ENCODE measurements at places on chromosomes 7 and 10.

DNA sequence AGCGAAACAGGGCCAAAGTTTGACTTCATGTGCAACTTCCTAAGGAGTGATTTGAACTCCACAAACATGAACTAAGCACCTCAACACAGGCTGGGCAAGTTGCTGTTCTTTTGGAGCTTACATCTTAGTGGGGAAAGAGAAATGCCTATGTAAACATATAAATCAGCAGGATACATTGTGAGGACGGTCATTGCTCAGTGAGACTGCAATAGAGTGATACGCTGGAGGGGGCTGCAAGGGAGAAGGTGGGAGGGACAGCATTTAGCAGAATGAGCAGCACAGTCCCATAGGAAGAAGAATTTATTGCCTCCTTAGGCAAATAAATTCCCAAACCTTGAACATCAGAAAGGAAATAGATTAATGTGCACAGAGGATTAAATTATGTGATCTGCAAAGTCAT lies 90.0 kb downstream of the EGFR start:
- DNase-seq, result no peak

DNA sequence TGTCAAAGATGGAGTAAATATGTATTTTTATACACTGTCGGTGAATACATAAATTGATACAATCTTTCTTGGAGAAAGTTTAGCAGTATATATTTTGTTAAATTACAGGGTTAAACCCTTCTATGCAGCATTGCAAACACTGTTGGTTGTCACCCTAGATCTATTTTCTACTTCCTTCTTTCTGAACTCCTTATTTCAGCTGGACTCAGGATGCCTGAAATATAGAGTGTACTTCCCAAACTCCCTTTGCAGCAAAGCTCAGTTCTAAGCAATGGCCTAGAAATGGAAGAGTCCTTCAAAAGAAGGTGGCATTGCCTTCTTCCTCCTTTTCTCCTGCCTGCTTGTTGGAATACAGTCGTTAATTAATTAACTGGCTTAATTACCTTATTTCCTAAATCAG lies 20.6 kb downstream of the CUBN start:
- no peak for DNase-seq

- DNase-seq, result no peak
Measured at GRCh38 chr7:149321978-149322541, 60.1 kb downstream of the ZNF783 start.

DNA sequence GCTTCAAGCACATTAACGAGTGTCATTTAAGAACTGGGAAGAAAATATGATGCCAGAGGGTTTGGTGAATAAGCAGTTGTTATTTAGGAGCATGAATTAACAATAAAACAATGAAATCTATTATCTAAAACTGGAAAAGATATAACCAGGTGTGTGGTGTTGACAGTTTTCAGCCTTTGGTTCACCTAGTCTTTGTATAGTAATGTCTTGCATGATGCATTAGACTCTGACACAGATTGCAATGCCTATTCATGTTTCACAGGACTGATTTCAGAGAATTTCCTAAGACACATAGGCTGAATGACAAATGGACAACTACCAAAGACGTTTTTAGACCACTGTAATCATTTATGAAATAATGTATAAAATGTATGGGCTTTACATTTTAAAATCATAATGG lies 135.1 kb upstream of the CAV2 start:
- no peak for DNase-seq

- DNase-seq, result no peak
Measured at GRCh38 chr7:111172564-111173257, 81.8 kb downstream of the LRRN3 start.

DNA sequence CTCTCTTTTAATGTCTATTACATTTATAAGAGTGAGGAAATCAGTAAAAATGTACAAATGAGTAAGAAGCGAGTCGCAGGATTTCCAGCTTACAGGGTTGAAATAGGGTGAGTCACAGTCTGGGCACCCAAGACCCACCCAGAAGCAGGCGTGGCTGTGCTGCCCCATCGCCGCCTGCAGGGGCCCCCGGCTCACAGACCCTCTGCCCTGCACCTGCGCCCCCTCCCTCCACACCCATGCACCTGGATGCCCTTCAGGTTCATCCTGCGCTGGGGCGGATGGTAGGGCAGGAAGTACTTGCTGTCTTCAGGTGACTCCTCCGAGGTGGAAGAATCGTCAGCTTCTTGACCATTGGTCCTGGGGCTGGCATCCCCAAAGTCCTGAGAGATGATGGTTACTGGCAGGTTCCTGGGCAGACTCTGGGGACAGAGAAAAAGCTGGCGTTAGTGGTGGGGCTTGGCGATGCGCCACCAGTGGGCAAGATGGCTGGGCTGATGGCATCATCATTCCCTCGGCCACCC lies 90.2 kb upstream of the GNA12 start:
- peak; percentile 39 for DNase-seq

- DNase-seq, result no peak
Measured at GRCh38 chr7:135164357-135165061, 6.0 kb downstream of the CYREN start.

- no peak for DNase-seq
Measured at GRCh38 chr7:64959072-64959747, 31.6 kb downstream of the ZNF117 start.

DNA sequence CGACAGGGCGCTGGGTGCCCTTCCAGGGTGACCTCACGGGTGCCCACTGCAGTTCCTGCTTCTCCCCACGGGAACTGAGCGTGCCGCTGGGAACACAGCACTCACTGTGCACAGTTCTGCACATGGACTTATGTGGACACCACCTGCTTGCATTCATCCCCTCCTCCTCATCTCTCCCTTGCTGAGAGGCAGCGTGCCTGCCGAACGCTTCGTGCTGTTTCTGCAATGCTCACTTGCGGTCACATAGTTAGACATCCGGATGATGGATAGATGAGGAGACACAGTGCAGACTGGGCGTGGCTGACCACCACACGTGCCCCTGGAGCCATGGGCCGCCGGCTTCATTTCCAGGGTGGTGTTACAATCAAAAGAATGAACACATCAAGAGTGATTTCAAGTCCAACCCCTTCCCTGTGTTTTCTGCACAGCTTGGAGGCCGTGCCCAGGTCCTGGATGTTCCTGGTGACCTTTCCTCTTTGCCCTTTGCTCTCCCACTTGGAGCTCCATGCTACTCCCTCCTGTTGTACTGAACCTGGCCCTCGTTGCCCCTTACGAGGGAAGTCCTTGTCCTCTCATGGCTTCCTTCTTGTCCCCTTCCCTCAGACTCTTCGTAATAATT lies 119.4 kb downstream of the VIPR2 start:
- no peak for DNase-seq

DNA sequence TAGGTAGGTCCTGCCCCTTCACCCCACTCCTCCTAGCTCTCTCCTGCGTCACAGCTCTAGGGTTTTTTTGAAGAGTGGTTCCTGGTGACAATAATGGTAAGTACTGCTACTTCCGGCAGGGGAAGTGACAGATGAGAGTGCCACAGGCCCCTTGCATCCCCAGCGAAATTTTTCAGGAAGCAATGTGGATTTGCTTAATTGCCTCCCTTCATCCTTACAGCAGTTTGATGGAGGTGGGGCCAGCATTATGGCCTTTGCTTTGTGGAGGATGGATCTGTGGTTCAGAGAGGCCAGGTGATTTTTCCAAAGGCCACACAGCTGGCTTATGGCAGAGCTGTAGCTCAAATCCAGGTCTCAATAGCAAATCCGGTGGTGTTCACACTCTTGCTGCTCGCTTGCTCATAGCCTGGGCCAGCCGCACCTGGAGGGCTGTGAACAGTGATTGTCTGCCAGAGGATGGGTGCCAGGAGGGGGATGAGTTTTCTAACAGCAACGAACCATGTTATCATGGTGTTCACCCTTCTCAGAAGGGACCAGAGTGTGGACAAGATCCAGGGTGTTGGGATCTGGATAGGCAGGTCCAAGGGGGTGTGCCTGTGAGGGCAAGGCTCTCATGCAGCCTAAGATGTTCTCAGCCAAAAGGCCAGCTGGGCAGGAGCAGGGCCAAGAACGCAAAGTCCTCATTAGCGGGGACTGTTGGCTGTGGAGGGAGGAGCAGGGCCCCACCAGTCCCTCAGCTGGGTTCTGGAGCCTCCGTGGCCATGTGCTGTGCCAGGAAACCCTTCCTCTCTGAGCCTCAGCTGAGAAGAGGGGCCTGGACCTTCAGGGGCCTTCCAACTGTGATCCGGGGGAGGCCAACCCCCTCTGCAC lies 89.0 kb downstream of the EMX2 start:
- no peak for DNase-seq

DNA sequence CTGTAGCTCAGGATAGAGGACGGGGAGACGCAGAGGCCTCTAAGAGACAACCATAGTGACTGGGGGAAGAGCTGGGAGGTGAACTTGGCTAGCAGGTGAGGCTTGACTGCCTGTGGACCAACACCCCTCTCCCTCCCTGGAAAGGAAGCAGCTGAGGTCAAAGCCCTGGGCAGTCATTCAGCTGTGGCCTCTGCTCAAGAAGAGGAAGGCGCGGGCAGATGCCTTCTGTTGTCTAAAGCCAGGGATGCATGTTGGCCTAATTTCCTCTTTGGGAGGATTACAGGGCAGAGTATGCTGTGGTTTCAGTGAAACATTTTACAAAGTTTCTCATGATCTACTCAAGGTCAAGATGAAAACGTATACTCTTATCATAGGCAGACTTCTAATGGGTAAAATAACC lies 327.1 kb downstream of the PRPF18 start:
- no peak for DNase-seq

- no peak for DNase-seq
Measured at GRCh38 chr10:123726836-123727235, 60.7 kb downstream of the GPR26 start.

- DNase-seq, result peak; percentile 21
Measured at GRCh38 chr10:26869528-26869927, 8.8 kb upstream of the ABI1 start.

GRCh38 chr7:93629291-93629801 lies 54.8 kb upstream of the CALCR start:
- DNase-seq, result no peak

GRCh38 chr7:142964502-142965246 lies 2.5 kb upstream of the KEL start:
- DNase-seq, result no peak

DNA sequence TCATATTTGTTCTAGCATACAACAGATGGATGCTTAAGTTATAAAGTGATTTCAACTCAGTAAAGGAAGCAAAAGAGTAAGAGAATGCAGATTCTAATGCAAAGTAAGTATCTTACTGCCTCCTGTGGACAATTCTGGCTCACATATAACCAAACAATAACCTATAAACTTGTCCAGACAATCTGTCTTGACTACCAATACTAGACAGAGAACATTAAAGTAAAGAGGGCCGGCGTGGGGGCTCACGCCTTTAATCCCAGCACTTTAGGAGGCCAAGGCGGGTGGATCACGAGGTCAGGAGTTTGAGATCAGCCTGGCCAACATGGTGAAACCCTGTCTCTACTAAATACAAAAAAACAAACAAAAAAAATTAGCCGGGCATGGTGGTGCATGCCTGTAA lies 329.3 kb downstream of the CACNA2D1 start:
- no peak for DNase-seq

- no peak for DNase-seq
Measured at GRCh38 chr7:119256446-119257131, 1016.4 kb upstream of the KCND2 start.

- no peak for DNase-seq
Measured at GRCh38 chr7:631964-632830, 94.3 kb upstream of the DNAAF5 start.

GRCh38 chr10:132476146-132477065 lies 61.2 kb upstream of the INPP5A start:
- no peak for DNase-seq

GRCh38 chr7:141071260-141071854 lies 2.5 kb upstream of the TMEM178B start:
- DNase-seq, result peak; percentile 44

- DNase-seq, result no peak
Measured at GRCh38 chr7:99255463-99255862, 17.2 kb upstream of the MYH16 start.

DNA sequence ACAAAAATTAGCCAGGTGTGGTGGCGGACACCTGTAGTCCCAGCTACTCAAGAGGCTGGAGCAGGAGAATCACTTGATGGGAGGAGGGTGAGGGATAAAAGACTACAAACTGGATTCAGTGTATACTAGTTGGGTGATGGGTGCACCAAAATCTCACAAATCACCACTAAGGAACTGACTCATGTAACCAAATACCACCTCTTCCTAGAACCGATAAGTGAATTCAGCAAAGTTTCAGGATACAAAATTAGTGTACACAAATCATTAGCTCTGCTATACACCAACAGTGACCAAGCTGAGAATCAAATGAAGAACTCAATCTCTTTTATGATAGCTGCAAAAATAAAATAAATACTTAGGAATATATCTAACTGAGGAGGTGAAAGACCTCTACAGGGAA lies 23.0 kb upstream of the DMBT1 start:
- DNase-seq, result no peak

DNA sequence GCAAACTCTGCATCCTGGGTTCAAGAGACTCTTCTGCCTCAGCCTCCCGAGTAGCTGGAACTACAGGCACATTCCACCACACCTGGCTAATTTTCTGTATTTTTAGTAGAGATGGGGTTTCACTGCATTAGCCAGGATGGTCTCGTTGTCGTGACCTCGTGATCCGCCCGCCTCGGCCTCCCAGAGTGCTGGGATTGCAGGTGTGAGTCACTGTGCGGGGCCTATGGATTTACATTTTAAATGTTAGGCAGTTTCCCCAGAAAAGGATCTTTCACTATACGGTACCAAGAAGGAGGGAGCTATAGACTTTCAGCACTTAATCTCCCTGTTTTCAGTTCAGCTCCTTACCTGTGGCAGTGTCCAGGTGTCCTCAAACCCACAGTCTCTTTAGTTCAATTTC lies 50.8 kb downstream of the SIRT1 start:
- DNase-seq, result no peak

DNA sequence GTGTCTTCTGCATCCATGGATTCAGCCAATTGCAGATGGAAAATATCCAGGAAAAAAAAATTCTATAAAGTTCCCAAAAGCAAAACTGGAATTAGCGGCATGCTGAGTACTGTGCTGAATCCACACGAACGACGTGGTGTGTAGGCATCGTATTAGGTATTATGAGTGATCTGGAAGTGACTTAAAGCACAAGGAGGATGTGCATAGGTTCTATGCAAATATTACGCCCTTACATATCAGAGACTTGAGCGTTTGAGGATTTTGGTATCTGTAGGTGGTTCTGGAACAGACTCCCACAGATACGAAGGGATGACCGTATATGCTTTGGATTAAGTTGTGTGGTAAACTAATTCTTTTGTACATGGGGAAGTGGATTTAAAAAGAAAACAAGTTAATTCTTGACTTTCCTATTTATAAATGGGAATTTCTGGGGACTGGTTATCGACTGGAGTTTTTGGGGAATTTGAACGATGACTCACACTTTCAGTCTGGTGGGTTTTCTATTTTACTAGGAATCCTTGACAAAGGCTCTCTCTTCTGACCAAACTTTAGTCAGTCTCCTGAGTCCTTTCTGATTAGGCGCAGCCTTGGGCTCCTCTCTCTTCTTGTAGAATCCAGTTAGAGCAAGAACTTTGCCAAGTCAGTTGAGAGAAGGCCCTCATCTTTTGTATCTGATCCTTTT lies 5.4 kb upstream of the NUB1 start:
- DNase-seq, result no peak

DNA sequence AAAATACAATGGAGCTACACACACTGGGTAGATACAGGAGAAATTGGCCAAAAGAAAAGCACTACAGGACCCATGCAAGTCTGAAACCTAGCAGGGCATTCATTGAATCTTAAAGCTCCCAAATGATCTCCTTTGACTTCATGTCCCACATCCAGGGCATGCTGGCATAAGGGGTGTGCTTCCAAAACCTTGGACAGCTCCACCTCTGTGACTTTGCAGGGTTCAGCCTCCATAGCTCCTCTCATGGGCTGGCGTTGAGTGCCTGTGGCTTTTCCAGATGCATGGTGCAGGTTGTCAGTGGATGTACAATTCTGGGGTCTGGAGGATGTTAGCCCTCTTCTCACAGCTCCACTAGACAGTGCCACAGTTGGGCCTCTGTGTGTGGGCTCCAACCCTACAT lies 626.3 kb upstream of the POT1 start:
- no peak for DNase-seq
